ENCODE measurements at places on chromosomes 4 and X.

GRCh38 chr4:71206763-71207162 is 132.1 kb upstream of the SLC4A4 start:
- no peak for DNase-seq

DNA sequence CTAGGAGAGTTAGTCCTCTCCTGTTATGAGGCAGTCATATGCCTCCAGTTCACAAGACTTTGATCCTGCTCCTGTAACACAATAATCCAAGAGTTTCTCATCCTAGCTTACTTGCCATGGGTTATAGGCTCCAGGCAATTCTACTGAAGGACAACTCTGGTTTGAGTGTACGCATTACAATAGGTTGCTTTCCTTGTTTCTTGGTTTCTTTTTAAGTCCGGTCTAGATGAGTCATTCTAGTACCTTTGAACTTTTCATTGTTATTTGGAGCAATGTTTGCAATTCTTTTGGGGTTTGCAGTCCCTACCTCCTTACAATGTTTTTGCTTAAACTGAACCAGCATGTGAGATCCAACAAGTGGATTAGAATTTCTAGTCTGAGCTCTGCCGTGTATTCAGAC is 109.1 kb downstream of the ANAPC4 start:
- no peak for DNase-seq

DNA sequence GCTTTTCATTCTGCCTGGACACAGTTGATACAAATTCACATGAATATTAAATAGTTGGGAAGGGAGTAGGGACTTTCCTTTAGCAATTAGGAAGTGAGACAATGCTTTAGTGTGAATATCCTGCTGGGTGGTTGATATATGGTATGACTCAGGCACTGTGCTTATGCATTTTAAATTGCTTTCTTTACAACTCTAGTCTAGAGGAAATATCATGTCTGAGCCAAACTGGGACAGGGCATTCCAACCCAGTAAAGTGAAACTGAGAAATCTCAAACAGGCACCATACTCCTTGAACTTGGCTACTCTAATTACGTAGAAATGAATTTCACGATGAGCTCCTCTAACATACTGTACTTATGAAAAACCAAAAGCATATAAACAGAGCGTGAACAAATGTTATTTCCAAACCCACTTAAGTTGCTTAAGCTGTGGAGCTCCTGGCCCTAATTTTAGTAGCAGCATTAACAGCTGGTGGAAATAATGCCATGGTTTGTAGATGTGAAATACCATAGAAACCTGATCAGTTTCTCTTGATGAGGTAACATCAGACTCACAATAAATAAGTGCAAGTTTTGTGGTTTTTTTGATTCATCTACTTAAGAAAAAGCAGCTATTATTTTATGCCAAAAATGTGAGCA is 242.9 kb upstream of the GK2 start:
- DNase-seq, result no peak

DNA sequence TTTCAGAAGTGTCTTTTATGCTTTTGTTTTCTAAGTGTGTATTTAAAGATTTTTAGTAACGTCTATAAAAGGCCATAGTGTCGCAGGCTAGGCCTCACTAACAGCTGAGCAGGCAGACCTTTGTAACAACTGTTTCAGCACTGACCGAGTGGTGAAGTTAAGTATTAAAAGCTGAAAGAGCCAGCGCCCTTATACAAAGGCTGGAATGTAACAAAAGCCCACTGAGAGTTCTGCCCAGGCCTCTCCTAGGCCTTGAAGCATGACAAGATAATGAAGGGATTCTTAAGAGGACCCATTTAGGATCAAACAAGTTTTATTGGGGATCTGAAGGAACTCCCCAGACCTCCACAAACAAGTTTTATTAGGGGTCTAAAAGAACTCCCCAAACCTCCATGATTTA is 722.5 kb upstream of the PRKX start:
- no peak for DNase-seq

GRCh38 chrX:45164021-45164621 is 36.6 kb downstream of the DIPK2B start:
- no peak for DNase-seq

GRCh38 chrX:119618439-119618838 is 12.2 kb upstream of the NKRF start:
- DNase-seq, result no peak

GRCh38 chr4:91837608-91838029 is 466.1 kb upstream of the GRID2 start:
- no peak for DNase-seq

DNA sequence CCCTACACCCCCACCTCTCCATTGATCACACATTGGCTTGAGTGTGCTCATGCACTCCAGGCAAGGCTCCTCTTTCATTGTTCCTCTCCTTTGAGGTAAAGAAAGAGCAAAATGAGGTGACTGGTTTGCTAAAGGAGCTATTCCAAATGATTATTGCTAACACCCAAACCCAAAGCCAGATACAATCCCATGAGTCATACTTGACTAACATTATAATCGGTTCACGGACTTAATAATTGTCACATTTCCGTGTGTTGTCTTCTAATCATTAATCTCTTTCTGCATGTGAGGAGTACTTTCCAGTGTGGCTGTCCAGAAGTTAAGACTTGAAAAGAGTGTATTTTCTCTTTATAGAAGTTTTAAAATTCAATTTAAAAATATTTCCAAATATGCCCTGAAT is 174.3 kb upstream of the SFRP2 start:
- DNase-seq, result no peak

GRCh38 chrX:64427787-64428186 is 32.5 kb upstream of the MTMR8 start:
- DNase-seq, result no peak

DNA sequence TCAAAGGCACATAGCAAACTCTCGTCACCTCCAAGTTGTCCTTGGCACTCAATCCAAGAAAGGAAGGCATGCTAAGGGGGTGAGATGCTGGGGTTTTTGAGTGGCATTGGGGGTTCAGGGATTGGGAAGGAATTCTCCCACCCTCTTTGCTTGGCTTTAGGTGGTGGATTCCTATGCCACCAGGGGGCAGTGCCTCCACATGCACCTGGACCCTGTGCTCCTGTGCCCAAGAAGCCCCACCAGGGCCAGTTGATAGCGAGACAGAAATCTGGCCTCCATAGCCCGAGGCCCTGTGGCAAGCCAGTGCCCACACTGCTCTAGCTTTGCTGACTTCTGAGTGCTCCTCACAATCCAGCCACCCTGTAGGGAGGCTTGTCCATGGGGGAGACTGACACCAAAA is 2.0 kb upstream of the FATE1 start:
- DNase-seq, result peak; percentile 28

GRCh38 chr4:163161536-163162205 is 5.0 kb downstream of the NAF1 start:
- no peak for DNase-seq

All from left forelimb (tissue), 1 donor.